Progenitor cell of endocrine pancreas (in vitro differentiated cells): ENCODE measurements at places on chromosomes 16 and 17.

- no peak for DNase-seq
These were observed 515 bp upstream of the GOSR2 start for GRCh38 chr17:46922487-46922803.

- no peak for DNase-seq
These were observed 14.7 kb downstream of the TOM1L2 start for GRCh38 chr17:17957584-17957916.

DNA sequence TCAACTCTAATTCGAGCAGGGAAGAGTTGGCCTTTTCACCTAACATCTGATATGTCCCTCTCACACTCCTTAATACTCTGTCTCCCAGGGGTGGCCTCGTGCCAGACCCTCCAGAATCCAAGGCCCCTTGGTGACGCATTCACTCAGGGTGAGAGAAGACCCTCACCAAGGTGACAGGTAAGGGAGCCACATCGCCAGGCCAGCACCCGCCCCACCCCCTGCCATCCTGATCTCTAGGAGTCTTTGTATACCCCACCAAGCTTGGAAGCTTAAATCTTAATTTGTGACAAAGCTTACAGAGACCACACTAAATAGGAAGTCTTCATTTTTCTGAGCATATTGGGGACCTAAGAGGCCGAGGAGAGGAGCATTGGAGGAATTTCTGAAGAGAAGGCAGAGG is 286.1 kb downstream of the IRF8 start:
- DNase-seq, result no peak

GRCh38 chr17:11244776-11245175 is 3.8 kb downstream of the SHISA6 start:
- no peak for DNase-seq

GRCh38 chr16:88456356-88457292 is 3.5 kb downstream of the ZFPM1 start:
- no peak for DNase-seq

GRCh38 chr17:79877041-79877440 is 37.8 kb upstream of the CBX4 start:
- DNase-seq, result no peak
